ENCODE measurements at places on chromosomes 12 and 14.

GRCh38 chr14:104874571-104875411 is 9.7 kb downstream of the CEP170B start:
- no peak for DNase-seq

DNA sequence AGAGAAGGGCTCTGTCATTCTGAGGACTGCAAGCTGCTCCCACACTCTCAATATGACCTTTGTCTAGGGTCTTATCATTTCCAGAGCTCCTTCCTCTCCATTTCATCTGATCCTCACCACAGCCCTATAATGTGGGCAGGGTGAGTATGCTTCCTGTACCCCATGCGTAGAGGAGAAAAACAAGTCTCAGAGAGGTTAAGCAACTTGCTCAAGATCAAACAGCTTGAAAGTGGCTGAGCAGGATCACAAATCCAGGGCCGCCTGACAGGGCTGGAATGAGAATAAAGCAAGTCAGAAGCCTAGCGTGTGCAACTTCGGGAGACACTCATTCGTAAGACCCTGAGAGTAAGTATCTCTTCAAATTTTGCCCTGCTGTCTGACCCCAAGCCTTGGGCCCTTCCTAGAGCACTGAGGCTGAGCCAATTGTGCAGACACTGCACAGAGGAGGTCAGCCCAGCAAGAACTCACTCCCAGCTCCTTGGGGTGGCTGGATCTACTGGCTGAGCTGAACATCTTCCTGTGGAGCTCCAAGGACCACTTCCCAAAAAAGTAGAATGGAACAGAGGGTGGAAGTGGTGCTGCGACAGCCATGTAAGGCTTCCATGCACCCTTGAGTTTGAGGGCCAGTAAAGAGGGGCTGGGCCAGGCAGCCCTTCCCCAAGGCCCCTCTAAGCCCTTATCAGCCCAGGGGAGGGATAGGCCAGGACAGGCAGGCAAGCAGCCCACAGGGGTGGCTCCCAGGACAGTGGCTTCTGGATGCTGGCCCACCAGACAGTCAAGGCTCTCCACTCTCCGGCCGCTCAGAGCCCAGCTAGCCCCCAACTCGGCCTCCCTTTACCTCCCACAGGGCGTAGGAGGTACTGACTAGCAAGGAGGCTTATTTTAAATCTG is 10.5 kb downstream of the ZFP36L1 start:
- peak; percentile 71 for DNase-seq

DNA sequence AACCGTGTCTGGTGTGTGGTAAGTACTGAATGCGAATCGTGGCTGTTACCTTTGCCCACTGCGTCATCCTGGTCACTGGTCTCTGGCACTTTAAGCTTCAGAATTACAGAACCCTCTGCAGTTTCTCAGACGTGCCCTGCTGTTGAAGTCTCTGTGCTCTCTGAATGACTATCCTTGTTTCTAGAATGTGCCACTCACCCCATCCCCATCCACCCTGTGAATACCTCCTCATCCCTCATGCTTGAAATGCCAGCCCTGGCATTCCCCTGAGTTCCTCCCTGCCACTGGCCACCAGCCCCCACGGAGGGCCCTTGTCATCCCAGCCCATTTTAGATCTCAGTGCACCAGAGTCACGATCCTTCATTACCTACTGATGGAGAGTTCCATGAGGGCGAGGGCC is 21.3 kb downstream of the TPCN1 start:
- no peak for DNase-seq

DNA sequence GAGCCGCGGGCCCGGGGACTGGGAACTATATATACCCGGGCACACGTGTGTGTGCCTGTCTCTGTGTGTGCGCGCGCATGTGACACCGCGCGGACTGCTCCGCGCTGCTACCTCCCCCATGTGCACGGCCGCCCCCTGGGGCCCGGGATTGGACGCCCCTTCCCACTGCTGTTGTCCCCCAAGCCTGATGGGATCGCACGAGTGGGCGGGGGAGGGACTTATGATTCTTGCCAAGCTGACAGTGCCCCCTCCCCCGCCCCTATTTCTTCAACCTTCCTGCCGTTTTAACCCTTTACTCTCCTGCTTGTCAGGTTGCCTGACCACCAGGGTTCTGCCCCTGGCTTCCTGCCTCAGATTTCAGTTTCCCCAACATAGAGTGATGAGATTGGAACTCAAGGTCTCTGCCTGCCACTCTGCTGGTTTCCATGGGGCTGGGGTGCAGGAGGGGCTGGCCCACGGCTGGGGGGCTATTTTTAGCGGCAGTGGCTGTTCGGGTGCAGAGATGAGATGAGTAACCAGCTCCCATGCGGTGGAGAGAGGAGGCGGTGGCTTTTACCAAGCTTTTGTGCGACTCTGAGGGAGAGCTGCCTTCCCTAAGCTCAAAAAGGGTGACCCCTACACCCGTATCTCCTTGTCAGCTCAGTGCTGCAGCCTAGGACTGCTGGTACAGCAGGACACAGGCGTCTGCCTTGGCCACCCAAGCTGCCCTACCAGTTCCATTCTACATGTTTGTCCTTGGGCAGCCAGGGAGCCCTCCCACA is at the start of gene DDN:
TSS of gene DDN (minus strand) at position 5 of the 761 bp plus-strand sequence. CDS start 88 bp downstream, outside the sequence.
- DNase-seq = peak; percentile 72

DNA sequence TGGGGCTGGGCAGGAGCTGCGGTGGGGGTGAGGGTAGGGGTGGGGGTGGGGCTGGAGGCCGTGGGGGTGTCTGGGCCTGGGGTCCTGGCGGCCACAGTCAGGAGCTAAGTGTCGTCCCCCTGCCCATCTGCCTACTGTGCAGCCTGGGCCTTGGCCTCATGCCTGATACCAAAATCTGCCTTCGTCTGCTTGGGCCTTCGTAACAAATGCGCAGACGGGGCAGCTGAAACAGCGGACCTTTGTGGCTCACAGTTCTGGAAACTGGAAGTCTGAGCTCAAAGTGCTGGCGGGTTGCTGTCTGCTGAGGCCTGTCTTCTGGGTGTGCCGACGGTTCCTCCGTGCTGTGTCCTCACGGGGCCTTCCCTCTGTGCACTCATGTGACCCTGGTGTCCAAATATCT is 61.7 kb downstream of the KIF26A start:
- DNase-seq = no peak

- DNase-seq = no peak
Observed at GRCh38 chr14:106788534-106788933, 1262.2 kb downstream of the TMEM121 start.

- no peak for DNase-seq
Observed at GRCh38 chr12:76340680-76341435, 7.4 kb downstream of the BBS10 start.

DNA sequence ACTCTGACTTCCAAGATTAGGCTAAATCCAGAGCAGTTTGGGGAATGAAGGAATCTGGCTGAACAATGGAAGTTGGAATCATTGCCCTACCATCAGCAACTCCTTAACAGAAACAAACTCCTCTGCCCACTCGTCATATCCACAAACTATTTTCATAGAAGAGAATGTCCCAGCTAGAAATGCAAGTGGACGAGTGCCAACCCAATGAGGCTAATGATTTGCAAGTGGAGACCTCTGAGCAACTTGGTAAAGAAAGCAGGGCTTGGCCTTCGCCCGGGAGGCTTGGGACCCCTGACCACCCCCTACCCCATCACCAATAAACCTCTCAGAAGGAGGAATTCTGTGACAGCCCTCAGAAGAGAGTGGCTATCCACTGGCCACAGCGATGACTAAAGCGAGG is 40.0 kb upstream of the DDX11 start:
- DNase-seq = no peak

GRCh38 chr14:76641541-76641940 is 119.7 kb upstream of the VASH1 start:
- no peak for DNase-seq

DNA sequence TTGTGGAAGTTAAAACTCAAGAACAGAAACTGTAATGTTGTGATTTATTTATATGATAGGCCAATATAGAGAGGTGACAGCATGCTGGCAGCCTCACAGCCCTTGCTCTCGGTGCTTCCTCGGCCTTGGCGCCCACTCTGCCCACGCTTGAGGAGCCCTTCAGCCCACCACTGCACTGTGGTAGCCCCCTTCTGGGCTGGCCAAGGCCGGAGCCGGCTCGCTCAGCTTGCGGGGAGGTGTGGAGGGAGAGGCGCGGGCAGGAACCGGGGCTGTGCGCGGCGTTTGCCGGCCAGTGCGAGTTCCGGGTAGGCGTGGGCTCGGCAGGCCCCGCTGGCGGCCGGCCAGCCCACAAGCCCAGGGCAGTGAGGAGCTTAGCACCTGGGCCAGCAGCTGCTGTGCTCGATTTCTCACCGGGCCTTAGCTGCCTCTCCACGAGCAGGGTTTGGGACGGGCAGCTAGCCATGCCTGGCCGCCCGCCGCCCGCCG is 65.8 kb upstream of the SLC8A3 start:
- DNase-seq = peak; percentile 78

DNA sequence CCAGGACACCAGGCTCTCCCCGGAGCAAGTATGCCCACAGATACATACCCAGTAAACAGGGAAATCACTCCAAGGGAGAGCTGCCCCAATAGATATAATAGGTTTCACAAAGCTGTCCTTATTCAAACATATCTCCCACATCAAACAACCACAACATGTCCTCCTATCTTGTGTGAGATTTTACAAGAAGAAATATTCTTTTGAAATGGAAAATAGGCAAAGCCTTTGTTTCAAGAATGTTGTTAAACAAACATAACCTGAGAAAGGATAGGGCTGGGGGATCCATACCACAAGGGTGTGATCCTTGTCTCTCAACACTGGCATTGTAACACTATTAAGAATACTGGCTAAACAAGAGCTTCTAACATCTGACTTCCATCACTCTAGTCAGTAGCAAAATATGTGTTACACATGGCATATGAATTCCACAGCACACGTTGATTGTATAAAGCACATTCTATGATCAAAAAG is 32.9 kb downstream of the LGR5 start:
- DNase-seq = no peak

DNA sequence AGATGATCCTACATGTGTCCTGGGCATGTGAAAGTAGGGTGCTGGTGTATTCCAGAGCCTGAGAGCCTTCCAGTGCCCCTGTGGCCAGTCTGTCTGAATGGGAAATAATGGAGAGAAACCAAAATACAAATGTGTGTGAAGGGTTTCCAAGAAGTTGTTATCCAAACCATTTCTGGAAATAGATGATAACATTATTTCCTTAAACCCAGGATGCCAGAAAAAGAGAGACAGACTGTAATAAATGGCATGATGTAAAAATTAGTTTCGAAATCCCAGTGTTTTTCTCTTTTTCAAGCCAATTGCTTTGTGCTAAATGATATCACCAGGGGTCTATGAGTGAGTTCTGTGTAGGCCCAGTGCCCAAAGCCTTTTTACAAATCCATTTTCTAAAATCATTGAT is 175.3 kb downstream of the PHLDA1 start:
- DNase-seq = no peak

DNA sequence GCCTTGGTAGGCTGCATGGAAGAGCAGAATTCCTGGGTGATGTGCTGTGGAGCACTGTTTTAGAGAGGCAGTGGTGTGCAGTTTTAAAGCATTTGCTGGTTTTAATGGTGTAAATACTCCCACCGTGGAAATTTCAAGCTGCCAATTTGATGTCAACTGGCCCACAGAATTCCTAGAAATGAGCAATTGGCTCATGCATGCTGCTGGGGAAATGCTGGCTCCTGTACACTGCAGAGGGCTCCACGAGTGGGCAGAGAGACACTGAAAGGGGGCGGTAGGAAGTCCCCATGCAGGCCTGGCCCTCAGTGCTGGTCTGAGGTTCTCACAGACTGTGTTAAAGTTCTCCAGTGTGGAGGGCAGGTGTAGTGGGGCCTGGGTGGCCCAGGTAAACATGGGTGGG is 99.4 kb upstream of the NTF3 start:
- DNase-seq = no peak

Measured in hematopoietic multipotent progenitor cell treated with erythropoietin and hydrocortisone succinate and interleukin-3 and kit ligand, for 8 days (in vitro differentiated cells).